ENCODE measurements at places on chromosomes 4 and X. TPM values are rescaled to one million over a fixed set of nuclear protein-coding genes. Genes with fewer than 3 reads are reported as not detected.

YIPF7 gene
- not detected for total RNA-seq

GCNA gene
- total RNA-seq, result 0.39 TPM

GAGE12J gene
- total RNA-seq, result not detected

EVC gene
- 23.0 TPM for total RNA-seq

CPE gene
- total RNA-seq, result 3.4 TPM

NXF2B gene
- not detected for total RNA-seq

C4orf51 gene
- total RNA-seq, result not detected

S100G gene
- not detected for total RNA-seq

BEND4 gene
- total RNA-seq, result not detected

RIBC1 gene
- 1.3 TPM for total RNA-seq

CDS1 gene
- 20.6 TPM for total RNA-seq

GUCY1A1 gene
- 0.42 TPM for total RNA-seq

GAGE1 gene
- total RNA-seq, result not detected

NHS gene
- total RNA-seq, result 3.7 TPM

ARL9 gene
- 0.08 TPM for total RNA-seq

SAGE1 gene
- total RNA-seq, result not detected

ITGB1BP2 gene
- total RNA-seq, result 0.23 TPM

FRAS1 gene
- total RNA-seq, result 11.1 TPM

RPL10 gene
- total RNA-seq, result 7,010 TPM

SRPK3 gene
- not detected for total RNA-seq

SH3D19 gene
- 25.2 TPM for total RNA-seq
